Right atrium auricular region (tissue), 2 donors: ENCODE measurements at places on chromosomes 4 and X. TPM values are rescaled to one million over a fixed set of nuclear protein-coding genes. Genes with fewer than 3 reads are reported as not detected.

DNA sequence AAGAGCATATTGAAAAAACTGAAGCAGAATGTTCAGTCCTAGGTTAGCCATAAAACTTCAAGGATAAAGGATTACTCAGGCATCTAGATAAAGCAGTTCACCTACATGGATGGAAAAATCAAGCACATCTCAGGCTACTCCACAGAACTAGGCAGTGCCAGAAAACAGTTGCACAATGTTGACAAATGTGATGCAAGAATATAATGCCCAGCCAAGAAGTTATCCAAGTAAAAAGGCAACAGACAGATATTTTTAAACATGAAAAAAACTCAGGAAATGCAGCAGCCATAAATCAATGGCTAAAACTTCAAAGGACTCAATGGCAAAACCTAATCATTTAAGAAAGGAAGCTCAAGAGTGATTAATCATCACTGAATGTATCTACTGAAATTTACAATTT lies 456.0 kb upstream of the FAM241A start:
- no peak for DNase-seq

GRCh38 chr4:2936773-2937145 lies 26.4 kb downstream of the NOP14 start:
- DNase-seq: no peak

Gene LGI2
- 1.9 TPM for total RNA-seq

- DNase-seq: no peak
These were observed 17.5 kb upstream of the SH3KBP1 start for GRCh38 chrX:19904778-19905367.

- DNase-seq: no peak
These were observed 56.9 kb downstream of the SMAD1 start for GRCh38 chr4:145538596-145538995.

DNA sequence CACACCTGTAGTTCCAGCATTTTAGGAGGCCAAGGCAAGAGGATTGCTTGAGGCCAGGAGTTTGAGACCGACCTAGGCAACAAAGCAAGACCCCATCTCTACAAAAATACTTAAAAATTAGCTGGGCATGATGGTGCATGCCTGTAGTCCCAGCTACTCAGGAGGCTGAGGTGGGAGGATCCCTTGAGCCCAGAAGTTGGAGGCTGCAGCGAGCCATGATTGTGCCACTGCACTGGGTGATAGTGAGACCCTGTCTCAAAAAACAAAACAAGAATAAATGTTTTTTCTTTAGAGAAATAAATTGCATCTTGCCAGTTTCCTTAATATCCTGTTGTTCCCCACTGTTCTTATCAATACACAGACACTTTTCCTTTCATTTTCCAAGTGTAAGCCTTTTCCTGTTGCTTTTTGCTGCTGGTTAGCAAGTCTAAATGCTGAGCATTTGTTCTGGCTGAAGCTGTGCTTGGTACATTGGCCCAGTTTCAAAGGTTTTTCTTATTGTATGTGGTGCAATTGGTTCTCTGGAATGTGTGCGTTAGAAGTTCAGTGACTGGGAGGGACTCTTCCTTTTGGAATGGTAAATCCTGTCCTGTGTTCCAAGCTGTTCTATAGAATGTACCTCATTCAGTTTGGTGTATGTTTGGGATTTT lies 98.2 kb downstream of the AFF1 start:
- no peak for DNase-seq

DNA sequence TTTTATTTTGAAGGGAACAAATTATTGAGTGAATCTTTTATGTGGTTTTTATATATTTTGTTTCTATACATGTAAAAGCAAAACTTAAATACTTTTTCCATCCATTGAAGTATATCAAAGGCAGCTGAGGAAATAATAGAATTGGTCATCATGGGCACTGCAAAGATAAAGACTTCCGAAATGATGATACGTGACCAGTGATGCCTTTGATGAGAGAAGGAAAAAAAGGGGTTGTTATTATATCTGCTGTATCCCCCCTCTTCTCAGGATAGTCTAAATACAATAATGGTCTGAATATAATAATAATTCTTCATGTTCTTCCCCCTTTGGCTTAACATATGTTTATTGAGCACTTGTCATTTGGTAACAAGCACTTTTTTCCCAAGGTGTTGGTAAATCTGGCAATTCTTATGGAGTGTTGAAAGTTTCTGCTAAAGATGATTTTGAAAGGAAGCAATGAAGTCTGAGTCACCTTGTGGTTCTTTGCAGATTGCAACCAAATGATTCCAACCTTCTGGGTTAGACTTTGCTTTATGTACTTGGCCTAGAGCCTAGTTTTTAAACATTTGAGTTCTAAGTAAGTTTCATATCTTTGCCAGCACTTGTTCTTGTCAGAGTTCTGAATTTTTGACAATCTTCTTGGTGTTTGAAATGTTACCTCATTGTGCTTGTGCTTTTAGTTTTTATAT lies 60.8 kb downstream of the USP9X start:
- no peak for DNase-seq

Gene MAGEC3
- not detected for total RNA-seq

Gene CCSER1
- 11.8 TPM for total RNA-seq

- no peak for DNase-seq
These were observed 51.5 kb upstream of the TBC1D9 start for GRCh38 chr4:140807491-140808252.

- DNase-seq: no peak
These were observed 16.6 kb downstream of the LRPAP1 start for GRCh38 chr4:3515646-3516045.

GRCh38 chrX:136146614-136147314 lies 569 bp upstream of the FHL1 start:
- DNase-seq: no peak

- DNase-seq: no peak
These were observed 39.2 kb downstream of the SGMS2 start for GRCh38 chr4:107863850-107864371.

Gene GPR173
- 2.4 TPM for total RNA-seq

Gene EPHA5
- total RNA-seq: 0.24 TPM

DNA sequence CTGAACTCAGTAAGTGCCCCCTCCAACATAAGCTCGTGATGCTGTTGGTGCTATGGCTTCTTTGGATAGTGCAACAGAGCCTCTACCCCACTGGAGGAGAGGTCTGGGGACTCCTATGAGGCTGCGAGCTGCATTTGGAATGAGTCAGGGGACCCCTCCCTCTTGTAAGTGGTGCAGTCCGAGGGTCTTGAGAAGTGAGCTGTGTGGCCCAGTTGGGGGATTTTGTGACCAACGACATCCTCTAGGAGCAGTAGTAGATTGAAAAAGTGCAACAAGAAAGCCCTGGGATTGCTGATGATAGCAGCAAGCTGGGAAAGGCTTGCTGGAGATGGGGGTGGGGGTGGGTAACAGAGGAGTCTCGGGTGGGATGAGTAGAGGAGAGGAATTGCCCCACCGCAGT lies 3.1 kb downstream of the FRMPD3 start:
- no peak for DNase-seq

Gene TAF1
- 19.1 TPM for total RNA-seq

Gene HAND2
- 108 TPM for total RNA-seq

DNA sequence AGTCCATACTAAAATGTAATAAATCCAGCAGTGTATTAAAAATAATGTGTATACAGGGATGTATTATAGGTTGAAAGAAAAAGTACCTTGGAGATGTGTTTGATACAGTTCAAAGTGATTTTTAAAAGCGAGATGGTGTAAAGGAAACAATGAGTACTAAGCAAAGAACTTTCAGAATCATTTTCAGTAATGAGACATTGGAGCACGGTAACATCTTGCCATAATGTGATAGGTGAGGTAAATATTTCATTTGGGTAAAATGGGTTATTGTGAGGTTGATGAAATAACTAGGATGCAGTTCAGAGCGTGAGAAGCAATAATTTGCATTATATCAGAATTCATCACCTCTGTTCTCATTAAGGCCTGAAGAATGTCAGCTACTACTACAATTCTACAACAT lies 25.9 kb downstream of the EIF2S3 start:
- DNase-seq: no peak

DNA sequence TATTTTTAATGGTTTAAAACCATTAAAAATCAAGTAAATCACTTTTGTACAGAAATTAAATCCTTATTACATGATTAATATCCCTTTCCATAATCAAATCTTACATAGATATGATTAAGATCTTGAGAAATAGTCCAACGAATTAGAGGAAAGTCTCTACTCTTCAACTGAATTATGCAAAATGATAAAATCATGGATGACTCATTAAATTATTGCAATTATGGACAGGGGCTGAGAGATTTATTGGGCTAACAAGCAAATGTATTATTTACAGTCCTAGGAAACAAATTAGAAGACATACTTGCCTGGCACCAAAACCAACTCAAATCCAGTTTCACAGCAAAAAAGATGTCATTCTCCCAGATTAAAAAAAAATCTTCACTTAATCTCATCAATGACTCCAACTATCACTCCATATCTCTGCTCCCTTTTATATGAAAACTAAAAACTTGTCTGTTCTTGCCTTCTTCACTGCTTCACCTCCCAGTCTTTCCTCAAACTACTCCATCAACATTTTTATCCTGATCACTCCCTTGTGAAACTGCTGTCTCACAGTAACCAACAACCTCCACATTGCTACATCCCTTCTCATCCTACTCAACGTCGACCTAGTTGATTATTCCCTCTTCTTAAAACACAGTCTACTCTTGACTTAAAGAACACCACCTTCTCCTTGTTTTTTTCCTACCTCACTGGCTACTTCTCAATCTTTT lies 18.4 kb upstream of the DDX60 start:
- DNase-seq: no peak

DNA sequence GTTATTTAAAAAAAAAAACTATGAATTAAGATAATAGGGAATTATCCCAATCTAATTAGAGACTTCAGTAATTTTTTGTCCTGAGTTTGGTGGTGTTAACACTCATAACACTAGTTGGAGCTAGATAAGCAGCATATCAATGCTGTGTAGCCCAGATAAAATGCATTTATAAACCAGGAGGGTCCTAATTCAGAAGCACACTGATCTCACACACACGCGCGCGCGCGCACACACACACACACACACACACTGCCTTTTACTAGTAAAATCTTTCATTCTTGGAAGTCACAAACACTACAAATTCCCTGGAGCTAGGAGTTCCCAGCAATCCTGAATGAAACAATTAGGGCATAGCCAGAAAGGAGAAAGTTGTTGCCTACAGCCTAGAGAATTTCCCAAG lies 3.2 kb downstream of the UNC5C start:
- DNase-seq: no peak

DNA sequence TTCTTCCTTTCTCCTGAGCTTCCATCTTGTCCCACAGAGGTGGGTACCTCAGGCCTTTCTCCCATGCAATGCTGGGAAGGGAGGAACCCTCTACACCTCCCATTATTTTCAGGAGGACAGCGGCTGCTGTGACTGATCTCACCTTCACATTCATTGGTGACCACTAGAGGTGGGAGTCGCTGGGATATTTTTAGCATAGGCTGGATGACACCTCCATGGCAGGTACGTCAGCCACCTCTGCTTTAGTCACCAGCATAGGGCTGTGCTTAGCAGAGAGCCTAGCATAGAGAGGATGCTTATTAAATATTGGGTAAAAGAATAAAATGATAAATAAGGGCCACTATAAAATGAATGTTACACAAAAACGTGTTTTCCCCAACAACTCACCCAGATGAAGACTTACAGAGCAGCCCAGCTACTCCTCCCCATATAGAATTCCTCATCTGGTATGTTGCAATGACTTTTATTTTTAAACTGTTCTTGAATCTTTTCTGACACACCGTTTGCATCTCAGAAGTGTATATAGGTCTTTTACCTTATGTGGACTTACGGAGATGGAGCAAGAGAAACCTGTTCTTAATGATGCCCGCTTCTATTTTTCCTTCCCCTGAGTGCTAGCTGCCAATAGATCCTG lies 60.9 kb upstream of the SORBS2 start:
- DNase-seq: no peak

- DNase-seq: peak; percentile 95
These were observed at the start of gene GNPDA2 for GRCh38 chr4:44726038-44726871. Gene GNPDA2, minus strand, starts transcription at chr4:44726556. Its CDS starts 4,349 bp downstream, at chr4:44722207.
